ENCODE measurements at places on chromosomes 1 and 21.

- DNase-seq: no peak
Observed at GRCh38 chr1:80891871-80892270, 908.9 kb upstream of the ADGRL2 start.

GRCh38 chr21:29271927-29272333 is 26.8 kb upstream of the BACH1 start:
- no peak for DNase-seq

DNA sequence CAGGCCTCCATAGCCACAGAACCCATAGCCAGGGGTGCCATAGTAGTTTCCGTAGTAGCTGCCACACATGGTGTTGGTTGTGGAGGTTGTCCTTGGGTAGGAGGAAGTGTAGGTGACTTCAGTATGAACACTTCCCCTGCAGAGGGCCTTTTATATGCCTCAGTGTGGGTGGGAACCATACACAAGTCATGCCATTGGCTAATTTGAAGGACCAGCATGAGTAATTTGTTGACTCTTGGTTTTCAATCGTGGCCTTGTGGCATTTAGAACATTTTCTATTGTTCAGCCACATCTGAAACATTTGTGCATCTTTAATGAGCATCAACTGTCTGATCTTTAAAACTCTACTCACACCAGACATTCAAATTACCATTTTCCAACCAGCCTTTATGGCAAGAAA is at the start of gene KRTAP6-1:
Gene KRTAP6-1 (minus strand): TSS at position 95 of the 400 bp plus-strand sequence. CDS start 26 bp downstream, at position 69.
- DNase-seq: no peak

DNA sequence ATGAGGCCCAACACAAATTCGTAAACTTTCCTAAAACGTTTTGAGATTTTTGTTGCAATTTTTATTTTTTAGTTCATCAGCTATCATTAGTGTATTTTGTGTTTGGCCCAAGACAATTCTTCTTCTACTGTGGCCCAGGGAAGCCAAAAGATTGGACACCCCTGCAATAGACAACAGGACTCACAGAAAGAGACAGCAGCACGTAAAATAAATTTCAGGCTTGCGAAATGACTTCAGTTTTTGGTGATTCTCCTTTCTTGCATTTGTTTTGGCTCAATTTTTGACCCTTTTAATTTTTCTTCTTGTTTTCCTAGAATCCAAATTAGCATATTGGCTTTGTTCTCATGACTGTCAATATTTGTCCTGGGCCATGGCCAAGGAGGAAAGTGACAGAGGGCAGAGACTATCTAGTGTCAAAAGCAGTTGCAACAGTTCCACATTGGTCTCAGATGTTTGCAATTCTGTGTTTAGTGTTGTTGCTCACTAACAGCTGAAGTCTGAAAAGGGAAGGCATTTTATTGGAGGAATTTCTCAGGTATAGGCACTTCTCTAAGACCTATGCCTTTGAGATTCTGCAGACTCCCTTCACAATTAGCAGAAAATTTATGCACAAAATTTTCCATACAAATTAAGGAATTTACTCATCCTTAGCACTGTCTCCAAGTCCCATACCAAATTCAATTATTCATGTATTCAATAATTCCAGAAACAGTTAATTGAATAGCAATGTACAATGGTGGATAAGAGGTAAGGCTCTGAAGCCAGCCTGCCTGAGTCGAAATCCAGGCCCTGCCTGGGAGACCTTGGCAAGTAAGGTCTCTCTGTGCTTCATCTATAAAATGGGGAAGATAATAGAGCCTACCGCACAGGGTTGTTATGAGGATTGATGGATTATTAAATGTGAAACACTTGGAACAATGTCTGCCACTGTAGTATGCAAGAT is 160.9 kb upstream of the IVNS1ABP start:
- no peak for DNase-seq

DNA sequence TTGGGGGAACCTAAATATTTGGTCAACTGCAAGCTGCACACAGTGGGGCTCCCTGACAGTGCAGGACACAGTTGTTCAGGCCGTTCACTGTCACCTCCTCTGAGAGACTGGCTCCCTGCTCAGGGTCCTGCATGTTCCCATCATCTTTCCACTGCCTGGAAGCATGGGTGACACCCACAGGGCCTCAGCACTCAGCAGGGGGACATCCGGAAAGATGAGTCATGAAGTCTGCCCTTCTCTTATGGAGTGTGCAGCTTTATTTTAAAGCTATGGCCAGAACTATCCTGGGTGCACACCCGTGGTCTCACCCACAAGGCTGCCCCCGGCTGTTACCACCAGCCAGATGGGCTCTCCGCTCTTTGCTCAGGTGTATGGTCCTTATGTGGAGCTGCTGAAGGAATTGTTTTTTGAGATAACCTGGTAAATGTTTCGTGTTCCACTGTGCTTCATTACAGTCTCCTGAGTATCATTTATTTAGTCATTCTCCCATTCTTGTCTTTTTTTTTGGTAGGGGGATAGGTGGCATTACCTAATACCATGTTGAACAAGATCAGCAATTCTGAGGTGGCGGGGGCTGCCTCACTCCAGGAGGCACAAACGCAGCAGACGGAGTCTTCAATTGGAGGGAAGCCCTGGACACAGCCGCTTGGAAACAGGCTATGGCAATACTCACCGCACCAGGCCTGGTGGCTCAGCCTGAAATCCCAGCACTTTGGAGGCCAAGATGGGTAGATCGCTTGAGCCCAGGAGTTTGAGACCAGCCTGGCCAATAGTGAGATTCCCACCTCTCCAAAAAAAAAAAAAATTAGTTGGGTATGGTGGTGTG is 14.3 kb downstream of the TRIM11 start:
- no peak for DNase-seq

DNA sequence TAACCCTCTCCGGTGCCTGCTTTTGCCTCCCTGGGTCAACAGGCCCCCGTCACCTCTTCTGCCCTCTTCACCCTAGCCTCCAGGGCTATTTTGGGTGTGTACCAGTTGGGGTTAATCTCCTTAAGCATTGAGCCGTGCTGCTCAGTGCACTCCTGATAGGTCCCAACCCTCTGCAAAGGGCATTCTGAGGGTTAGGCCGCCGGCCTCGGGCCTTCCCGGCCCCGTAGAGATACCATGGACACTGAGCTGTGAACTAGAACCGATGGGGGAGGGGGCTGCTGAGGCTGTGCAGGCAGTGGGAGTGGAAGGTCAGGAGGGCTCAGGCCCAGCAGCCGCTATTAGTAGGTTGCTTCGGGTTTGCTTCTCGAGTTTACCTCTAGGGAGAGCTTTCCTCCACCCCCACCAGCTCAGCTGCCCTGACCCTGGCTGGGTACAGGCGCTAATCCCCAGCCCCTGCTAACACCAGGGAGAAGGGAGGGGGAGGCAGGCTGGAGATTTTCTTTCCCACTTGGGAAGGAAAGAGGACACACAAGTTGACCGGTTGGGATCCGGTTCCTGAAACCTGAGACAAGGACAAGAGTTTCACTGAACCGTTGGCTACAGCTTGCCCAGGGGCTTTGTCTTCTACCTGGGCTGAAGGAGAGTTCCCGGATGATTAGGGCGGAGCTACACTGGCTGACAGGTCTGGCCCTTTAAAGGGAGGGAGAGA is 4.8 kb downstream of the LMOD1 start:
- no peak for DNase-seq

DNA sequence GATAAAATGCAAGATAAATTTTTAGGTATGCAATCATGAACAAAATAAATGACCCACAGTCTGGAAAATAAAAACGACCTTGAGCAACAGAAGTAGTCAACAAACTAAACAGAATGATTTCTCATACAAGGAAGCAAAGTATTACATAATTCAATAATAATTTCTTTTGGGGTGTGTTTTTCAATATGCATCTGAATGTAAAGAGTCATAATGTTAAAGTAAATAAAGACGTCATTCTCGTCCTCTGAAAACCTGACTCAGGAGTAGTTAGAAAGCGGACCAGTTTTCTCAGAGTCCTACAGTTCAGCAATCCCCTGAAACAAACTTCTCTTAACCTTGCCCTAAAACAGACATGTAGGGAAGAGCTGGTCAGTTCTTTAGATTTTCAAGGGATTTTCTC is 18.6 kb downstream of the CDC42BPA start:
- no peak for DNase-seq

DNA sequence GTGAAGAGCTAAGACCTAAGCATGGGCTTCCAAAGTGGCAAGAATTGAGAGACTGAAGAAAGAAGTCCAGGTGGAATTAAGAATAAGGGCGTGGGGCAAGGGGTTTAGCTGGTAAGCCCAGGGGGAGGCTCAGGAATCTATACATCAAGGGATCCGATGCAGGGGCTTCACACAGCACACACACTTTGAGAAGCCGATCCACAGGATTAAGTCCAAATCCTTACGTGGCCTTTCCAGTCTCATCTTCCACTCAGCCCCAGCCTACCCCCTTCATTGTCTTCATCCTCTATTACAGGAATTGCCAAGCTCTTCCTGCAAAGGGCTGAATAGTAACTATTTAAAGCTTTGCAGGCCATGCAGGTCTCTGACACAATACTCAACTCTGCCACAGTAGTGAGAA is 101.3 kb downstream of the TGFBR3 start:
- DNase-seq: no peak

GRCh38 chr1:178942285-178943198 is 71.7 kb upstream of the ANGPTL1 start:
- DNase-seq: no peak

DNA sequence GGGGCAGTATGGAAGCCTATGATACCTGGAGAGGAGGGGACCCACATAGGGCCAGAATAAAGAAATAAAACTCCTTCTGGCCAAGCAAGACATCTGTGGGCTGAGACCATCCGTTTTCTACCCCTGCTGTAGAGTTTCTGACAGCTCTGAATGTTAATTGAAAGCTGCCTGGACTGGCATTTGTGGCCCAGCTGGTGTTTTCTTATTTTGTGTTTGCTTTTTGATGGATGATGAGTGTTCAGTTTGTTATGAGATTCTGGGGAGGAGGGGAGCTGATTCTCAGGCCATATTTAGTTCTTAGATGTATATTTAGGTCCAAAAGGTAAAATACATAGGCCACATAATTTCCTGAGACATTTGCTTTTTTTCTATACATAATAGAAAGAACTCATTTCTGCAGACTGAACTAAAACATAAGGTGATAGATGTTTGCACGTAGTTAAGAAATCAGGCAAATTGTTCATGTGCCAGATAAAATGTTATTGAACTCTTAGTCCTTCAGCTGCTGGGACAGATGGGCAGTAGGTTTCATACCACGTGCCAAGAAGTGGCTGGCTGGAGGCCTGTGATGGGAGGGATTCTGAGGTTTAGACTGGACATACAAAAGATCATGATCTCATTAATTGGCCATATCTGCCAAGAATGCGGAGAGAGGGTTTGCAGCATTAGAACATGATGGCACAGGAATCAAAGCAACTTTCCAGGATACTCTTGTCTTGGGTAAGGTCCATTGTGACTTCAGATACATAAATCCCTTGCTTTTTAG is 54.1 kb downstream of the DSCAM start:
- no peak for DNase-seq

- no peak for DNase-seq
Observed at GRCh38 chr1:96845464-96845863, 123.9 kb downstream of the PTBP2 start.

DNA sequence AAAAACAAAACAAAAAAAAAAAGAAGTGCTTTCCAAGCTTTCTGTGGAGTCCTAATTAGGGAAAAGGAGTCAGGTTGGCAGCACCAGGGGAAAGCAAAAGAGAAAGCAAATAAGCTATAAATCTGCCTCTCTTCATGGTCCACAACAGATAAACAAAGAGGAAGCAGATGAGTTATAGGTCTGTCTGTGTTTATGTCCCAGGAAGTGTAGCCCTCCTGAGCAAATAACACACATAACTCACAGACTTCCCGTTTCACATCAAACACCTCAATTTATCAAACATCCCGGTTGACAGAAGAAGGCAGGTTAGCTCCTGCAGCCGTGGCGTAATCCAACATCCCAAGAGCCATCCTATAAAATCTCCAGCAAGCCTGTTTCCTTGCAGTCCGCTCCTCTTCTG is 5.6 kb upstream of the SLC2A5 start:
- DNase-seq: no peak

DNA sequence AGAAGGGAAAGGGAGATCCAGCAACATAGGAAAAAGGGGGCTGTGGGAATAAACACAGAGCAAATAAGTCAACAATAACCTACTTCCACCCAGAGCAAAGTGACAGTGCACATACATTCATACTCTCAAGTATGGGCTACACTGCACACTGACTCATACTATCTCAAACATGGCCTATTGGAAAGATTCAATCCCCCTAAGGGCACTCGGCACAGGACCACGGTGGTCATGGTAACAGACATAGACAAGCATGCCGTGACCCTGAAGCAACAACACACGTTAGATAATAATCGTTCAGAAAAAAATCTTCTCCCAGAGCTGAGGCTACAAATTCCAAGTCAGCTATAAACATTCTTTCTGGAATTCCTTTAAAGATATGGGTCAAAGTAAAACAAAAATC is 16.8 kb upstream of the JAK1 start:
- DNase-seq: no peak

- no peak for DNase-seq
Observed at GRCh38 chr1:116820369-116820768, 66.1 kb downstream of the CD2 start.

DNA sequence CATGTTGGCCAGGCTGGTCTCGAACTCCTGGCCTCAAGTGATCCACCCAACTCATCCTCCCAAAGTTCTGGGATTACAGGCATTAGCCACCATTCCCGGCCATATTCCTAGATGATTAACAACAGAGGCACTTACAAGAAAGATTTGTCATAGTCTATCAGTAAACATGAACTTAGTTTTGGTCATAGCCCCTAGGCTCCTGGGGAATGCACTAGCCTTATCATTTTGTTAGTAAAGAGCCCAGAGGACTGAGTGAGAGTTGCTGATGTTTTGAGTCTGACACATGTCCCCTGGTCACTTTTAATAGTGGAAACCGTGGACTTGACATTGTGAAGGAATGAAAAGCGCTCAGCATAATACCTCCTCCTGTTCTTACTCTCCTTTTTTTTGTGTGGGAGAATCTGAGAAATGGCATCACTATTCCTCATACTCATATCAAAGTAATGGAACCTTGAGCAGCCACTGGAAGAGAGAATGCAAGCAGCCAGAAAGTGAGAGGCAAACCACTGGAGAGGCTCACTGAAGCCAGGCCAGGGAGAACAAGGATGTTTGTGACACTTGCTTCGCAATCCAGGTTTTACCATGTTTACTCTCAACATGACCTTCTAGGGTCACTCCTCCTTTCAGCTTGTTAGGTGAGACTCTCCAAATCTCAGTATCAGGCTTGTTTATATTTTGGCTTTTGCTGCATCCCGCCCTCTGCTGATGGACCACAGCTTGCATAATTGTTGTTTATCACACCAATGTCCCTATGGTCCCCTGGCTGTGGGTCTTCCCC is 14.8 kb downstream of the ATP1B1 start:
- no peak for DNase-seq

DNA sequence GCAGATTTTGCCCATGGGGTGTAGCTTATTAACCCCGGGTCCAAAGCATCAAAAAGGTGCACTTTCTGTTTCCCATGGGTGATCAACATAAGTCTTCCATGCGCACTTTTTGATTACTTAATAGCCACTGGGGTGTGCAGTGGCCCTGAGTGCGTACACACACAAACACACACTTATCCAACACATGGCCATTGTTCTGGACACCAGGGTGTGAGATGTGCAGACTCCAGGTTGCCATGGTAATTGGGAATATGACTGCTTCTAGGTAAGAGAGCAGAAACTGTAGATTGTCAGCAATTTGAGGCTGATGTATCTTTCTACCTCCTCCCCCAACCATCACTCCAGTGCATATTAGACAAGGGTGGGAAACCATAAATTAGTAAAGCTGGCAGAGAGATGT is 68.8 kb downstream of the MAB21L3 start:
- no peak for DNase-seq

All from activated T-cell treated with anti-CD3 and anti-CD28 coated beads for 24 hours (primary cell).